ENCODE measurements at places on chromosomes 11 and 22.

- no peak for DNase-seq
Observed at GRCh38 chr11:16408619-16409018, 52.3 kb upstream of the SOX6 start.

DNA sequence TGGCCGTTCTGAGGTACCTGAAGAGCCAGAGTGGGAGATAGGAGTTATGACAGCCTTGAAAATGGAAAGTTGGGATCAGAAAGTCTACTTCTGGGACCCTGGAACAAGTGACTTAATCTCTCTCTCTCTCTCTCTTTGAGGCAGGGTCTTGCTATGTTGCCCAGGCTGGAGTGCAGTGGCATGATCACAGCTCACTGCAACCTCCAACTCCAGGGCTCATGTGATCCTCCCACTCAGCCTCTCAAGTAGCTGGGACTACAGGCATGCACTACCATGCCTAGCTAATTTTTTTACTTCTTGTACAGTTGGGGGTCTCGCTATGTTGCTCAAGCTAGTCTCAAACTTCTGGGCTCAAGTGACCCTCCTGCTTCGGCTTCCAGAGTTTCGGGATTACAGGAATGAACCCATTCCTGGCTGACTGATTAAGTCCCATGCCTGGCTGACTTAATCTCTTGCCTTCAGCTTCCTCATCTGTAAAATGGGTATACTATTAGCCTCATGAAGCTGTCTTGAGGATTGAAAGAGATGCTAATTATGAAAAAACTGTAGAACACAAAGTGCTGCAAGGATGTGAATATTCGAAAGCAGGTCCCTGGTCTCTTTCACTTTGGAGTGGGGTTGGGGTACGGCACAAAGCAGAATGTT is 87.7 kb downstream of the UBASH3B start:
- DNase-seq, result no peak

GRCh38 chr22:36432592-36433317 is 45.0 kb upstream of the MYH9 start:
- DNase-seq, result no peak

- no peak for DNase-seq
Observed at GRCh38 chr11:109606256-109606655, 184.3 kb downstream of the C11orf87 start.

DNA sequence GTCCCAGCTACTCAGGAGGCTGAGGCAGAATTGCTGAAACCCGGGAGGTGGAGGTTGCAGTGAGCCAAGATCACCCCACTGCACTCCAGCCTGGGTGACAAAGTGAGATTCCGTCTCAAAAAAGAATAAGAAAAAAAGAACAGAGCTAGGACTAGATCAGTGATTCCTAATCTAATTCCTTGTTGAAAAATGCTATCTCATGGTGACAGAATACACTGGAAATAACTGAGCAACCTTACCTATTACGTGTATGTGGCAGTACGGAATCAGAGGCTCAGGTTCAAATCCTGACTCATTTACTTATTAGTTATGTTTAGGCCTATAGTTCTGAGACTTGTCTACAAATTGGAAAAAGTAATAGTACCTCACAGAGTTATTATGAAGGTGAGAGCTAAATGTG is 19.5 kb upstream of the RCE1 start:
- no peak for DNase-seq

DNA sequence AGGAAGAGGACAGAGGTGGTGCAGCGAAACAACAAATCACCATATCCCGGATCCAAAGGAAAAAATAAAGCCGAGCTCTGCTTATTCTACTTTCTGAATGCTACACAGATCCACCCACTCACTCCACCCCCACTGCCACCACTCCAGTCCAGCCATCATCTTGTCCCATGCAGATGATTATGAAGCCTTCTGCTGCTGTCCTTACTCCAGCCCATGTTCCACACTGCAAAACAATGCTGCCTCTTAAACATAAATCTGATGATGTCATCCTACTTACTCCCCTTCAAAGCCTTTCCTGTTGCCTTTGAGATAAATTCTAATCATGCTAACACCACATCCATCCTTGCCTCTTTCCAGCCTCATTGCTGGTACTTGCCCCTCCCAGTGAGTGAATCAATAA is 6.5 kb upstream of the DRD2 start:
- no peak for DNase-seq

GRCh38 chr22:45010532-45010900 is 711 bp upstream of the PHF21B start:
- DNase-seq, result no peak

GRCh38 chr11:105968021-105968697 is 53.9 kb downstream of the MSANTD4 start:
- DNase-seq, result no peak

GRCh38 chr11:71358122-71358728 is 90.0 kb downstream of the DHCR7 start:
- DNase-seq, result no peak

GRCh38 chr11:11577932-11578911 is 43.6 kb downstream of the GALNT18 start:
- DNase-seq, result no peak

GRCh38 chr11:75706260-75706729 is 11.3 kb upstream of the MOGAT2 start:
- DNase-seq, result no peak

DNA sequence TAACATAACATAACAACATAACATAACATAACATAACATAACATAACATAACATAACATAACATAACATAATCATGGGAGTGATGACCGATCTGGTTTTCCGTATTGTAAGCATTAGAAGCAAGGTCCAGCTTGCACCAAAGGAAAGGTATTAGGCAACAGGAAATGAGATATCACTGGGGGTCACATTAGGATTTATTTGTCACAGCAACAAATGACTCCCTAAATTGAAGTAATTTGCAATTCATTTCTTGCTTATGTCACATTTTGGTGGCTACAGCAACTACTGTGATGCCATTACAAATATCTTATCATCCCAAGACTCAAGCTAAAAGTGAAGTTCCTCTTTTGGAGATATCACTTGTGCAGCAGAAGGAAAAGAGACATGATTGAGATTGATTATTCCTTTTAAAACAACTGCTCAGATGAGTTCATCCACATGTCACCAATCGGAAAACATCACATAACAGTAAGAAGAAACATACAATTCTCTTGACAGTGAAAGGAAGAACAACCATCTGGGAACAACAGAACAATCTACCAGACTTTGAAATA is 1331.1 kb upstream of the RAG2 start:
- DNase-seq, result no peak

GRCh38 chr11:130457623-130458409 is 9.4 kb downstream of the ADAMTS15 start:
- no peak for DNase-seq

- DNase-seq, result no peak
Observed at GRCh38 chr11:130455483-130456127, 7.2 kb downstream of the ADAMTS15 start.

DNA sequence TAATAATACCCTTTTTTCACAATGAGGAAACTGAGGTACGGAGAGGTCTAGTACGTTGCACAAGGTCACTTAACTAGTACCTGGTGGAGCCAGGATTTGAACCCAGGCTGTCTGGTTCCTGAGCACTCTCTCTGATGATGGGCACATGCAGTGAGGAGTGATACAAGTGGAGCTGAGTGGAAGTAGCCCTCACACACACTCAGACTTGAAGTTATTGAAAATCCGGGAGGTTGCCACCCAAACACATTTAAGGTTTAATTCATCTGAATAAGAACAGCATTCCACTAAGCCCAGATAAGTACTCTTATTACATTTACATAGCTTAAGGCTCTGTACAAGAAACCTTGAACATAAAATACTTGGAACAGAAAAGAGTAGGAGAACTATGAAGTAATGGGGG is 4.8 kb downstream of the GRAP2 start:
- no peak for DNase-seq

DNA sequence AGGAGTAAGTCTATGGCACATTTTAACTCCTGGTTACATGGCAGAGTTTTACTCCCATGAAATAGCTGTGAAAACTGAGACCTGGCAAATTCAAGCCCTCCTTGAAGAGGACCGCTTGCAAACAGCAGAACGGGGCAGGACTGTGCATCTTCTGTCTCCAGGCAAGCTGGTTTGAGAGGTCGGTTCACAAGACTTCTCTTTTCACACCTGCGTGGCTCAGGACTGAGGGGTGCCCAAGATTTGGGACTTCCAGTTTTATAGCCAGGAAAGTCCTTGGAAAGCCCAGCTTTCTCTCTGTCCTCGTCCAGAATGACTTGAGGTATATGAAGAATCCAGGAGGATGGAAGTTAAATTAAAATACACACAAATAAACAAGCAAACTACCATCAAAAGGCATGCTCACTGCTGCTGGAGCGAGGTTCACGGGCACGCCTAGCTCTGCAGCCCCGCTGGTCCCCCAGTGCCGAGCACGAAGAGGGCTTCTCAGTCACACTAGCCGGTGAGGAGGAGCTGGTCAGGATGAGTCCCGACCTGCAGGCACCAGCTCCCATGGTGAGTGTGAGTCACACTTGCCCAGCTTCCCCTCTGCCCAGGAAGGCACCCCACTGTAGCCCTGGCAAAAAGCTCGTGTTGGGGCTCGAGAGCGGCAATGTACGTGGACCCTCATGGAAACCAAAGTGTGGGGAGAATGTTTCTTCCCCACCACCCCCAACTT is 1382.4 kb downstream of the BRD1 start:
- no peak for DNase-seq

DNA sequence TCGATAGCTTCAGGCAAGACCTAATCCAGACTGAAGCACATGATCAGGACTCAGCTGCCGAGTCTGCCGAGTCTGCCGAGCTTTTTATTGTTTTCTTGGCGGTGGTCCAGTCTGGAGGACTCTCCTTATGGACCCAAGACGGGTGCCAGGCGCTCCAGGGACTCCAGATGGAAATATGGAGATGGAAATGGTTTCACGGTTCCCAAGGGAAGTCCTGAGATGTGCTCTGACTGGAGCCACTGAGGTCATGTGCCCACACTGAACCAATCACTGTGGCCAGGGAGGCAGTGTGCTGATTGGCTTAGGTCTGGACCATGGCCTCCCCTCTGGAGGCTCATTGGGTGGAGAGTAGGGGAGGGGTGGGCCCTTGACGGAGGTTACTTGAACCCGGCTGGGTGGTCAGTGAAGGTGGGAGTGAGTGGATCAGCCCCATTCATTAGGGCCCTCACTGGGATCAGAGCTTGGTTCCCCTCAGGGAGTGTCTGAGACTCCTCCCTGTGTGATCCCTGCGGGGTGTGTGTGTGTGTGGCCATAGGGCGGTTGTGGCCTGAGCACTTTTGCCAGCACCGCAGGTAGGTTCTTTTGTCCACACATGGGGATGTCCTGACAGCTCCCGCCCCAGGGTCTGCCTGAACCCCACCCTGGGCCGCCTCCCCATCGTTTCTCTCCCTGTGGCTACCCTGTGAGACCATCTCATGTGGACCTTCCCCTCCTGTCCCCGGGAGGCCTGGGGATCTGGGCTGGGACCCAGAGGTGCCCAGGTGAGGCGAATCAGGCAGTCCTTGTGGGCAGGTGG is 14.0 kb downstream of the RPS6KA4 start:
- no peak for DNase-seq

DNA sequence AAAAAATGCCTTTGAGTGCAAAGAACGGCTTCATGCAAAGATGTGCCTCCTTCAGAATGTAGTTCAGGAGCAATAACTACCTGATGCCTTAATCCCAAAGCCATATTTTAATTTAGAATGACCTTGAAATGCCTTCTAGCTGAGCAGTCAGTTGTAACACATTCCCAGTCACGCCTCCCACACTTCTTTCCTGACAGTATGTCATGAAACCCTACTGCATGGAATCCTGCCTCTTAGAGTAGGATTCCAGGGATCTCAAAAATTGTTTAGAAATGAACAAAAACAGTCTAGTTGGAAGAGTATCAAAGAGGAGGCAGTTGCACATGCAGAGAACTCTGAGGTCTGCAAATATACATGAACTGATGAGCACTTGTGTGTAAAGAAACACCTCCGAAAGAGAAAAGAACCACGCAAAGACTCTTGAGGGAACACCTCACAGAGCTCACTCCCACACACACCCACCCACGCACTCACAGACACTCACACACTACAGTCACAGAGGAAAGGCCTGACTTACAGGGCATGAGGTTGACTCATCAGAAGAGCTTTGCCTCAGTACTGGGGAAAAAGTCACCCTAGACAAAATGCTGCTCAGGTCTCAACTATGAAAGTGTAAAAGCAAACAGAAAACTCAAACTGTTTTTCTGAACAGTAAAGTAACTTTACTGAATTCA is 77.4 kb downstream of the GGTLC2 start:
- DNase-seq, result no peak

GRCh38 chr11:74037309-74037708 is 28.4 kb upstream of the UCP3 start:
- no peak for DNase-seq

DNA sequence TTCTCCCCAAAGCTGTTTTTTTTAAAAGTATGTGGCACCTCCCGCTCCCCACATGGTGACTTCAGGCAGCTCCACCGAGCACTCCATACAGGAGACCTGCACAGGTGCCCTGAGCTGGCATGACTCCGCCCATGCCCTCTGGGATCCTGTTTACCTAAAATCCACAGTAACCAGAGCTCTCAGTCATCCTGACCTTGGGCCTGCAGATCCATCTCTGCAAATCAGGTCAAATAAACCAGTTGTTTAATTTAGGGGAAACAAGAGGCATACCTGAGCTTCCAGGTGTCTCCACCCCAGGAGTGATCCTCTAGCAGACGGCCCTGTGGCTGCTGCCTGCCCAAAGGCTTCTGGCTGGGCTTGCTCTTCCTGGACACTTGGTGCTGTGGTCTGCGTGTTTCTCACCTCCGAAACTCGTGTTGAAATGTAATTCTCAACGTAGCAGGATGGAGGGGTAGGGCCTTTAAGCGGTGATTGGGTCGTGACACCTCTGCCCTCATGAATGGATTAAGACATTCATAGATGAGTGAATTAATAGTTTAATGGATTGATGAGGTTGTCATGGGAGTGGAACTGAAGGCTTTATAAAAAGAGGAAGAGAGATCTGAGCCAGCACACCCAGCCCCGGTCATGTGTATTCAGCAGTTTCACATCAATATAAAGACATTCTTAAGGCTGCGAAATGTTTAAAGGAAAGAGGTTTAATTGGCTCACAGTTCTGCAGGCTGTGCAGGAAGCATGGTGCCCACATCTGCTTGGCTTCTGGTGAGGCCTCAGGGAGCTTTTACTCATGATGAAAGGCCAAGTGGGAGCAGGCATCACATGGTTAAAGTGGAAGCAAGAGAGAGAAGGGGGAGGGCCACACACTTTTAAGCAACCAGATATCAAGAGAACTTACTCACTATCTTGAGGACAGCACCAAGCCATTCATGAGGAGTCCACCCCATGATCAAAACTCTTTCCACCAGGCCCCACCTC is 34.1 kb downstream of the LINC01488 start:
- no peak for DNase-seq

DNA sequence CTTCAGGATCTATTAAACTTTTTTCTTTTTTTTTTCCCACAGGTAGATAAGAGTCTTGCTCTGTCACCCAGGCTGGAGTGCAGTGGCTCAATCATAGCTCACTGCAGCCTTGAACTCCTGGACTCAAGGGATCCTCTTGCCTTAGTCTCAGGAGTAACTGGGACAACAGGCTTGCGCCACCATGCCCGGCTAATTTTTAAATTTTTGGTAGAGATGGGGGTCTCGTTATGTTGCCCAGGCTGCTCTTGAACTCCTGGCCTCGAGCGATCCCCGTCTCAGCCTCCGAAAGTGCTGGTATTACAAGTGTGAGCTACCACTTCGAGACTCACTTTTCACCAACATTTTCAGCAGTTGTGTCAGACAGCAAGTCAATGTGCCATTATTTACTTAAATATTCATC is 962 bp downstream of the SIRT3 start:
- no peak for DNase-seq

Data from cortex of kidney (tissue), 1 donor.